CD4-positive, CD25-positive, alpha-beta regulatory T cell (primary cell): ENCODE measurements at places on chromosomes 16 and 17. TPM values are rescaled to one million over a fixed set of nuclear protein-coding genes. Genes with fewer than 3 reads are reported as not detected.

The MAP2K6 gene
- 14.0 TPM for polyA plus RNA-seq

The SPNS2 gene
- polyA plus RNA-seq = not detected

The TMIGD1 gene
- polyA plus RNA-seq = not detected

The CDH11 gene
- not detected for polyA plus RNA-seq

The ZNF267 gene
- 13.9 TPM for polyA plus RNA-seq
